HT-29 (cell line): ENCODE measurements at places on chromosomes 6 and 20. TPM values are rescaled to one million over a fixed set of nuclear protein-coding genes. Genes with fewer than 3 reads are reported as not detected.

DNA sequence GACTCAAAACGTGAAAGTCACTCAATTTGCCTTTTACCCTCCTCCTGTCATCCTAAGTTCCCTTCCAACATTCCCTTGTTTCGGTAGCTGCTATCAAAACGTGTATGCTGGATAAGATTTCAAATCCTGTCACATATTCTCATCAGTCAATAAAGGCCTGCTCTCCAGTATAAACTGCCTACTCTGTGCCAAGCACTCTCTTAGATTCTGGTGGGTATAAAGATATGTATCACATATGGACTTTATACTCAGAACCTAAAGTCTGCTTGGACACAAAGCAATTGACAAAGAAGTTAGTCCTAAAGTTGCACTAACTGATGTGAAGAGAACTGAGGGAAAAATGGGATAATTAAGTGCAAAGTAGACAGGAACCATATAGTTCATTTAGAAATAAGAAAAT, 476.6 kb upstream of the MARCKS start:
- no peak for DNase-seq

GRCh38 chr6:15292721-15293302, 46.9 kb downstream of the JARID2 start:
- no peak for DNase-seq

Gene PRL
- total RNA-seq: not detected in 2 replicates

GRCh38 chr20:58267389-58268215, 39.1 kb upstream of the ANKRD60 start:
- DNase-seq: no peak

GRCh38 chr20:1872459-1873097, 22.6 kb upstream of the SIRPA start:
- DNase-seq: no peak

Gene MOXD1
- total RNA-seq: not detected in 2 replicates

GRCh38 chr20:20340443-20340842, 27.5 kb upstream of the INSM1 start:
- no peak for DNase-seq

DNA sequence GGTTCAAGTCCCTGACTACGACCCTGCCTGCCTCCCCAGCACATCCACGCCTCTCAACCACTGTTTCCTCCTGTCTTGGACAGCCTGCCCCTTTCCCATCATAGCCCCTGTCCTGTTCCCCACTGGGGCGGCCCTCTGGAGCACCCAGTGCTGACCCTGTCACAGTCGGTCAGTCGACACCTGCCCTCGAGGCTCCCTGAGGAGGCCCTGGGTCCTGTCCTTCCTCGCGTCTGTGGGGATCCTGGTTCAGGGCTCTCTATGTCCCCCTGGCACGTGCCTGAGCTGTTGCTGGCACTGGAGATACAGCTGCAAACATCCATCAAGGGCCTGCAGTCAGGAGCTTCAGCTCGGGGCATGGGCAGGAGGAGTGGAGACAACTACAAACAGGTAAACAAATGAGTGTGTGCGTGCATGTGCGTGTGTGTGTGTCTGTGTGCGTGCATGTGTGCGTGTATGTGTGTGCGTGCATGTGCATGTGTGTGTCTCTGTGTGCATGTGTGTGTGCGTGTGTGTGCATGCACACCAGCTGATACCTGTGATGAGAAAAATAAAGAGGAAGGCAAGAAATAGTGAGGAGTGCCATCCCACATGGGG, 132.8 kb downstream of the PHACTR3 start:
- DNase-seq: no peak

GRCh38 chr6:55100686-55101085, 73.6 kb upstream of the HCRTR2 start:
- DNase-seq: no peak

GRCh38 chr6:157841211-157841840, 18.3 kb downstream of the SNX9 start:
- peak; percentile 55 for DNase-seq

GRCh38 chr20:4012589-4012988, 2.8 kb downstream of the RNF24 start:
- DNase-seq: no peak

DNA sequence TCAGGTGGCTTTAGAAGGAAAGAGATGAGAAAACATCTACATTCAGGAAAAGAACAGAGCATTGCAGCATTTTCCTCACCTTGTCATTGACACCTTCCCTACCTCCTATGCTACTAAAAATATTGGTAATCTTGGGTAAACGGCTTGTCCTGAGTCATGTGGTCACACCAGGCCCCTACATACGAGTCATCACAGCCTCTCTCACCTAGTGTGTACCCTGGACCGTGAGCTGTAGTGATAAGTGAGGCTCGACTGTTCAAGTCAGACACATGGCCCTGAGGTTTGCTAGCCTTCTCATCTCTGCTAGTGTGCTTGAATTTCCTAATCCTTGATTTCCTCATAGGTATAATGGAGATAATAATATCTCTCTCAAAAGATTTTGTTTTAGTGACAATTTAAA, 29.6 kb upstream of the TMEM244 start:
- no peak for DNase-seq

DNA sequence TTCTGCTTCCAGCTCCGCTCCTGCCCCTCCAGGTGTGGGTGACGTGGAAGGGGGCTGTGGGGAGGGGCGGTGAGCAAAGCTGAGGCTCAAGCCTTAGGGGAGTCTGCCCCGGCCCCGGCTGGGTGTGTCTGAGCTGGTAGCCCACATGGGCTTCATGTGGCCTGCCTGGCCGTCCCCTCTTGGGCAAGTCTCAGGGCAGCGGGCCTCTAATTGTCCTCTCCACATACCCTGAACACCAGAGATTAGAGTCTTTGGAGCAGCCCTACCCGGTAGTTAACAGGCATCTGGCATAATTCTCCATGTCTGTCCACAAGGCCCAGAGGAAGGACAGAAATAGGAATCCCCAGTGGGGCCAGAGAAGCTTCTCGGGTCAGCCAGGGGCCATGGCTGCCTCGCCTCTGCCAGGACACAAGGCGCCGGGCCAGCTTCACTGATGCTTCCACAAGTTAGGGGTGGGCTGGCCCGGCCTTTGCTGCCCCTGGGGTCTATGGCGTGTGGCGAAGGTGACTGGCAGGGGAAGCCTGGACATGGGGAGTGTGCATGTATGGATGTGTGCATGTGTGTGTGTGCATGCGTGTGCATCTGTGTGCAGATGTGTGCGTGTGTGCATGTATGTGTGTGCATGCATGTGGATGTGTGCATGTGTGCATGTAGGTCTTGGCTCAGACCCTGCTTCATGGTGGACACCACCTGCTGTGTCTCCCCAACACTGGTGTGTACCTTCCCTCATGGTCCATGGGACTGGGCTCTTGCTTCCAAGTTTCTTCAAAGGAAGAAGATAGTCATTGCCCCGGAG, 24.0 kb downstream of the FRMD1 start:
- no peak for DNase-seq

Gene SLC17A1
- not detected in 2 replicates for total RNA-seq

DNA sequence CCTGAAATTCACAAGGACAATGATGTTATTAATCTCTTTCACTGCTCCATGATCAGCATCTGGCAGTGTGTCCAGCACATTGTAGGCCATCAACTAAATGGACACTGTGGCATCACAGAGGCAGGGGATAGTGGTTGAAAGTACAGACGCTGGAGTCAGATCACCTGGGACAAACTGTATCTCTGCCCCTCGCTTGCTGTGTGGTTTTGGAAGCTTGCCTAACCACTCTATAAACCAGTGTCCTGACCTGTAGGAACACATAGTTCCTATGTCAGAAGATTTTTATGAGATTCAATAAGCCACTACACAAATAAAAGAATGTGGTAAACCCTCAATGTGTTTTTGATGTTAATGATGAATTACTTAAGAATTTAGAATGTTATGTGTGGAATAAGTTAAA, 219.3 kb upstream of the RNF217 start:
- DNase-seq: no peak

DNA sequence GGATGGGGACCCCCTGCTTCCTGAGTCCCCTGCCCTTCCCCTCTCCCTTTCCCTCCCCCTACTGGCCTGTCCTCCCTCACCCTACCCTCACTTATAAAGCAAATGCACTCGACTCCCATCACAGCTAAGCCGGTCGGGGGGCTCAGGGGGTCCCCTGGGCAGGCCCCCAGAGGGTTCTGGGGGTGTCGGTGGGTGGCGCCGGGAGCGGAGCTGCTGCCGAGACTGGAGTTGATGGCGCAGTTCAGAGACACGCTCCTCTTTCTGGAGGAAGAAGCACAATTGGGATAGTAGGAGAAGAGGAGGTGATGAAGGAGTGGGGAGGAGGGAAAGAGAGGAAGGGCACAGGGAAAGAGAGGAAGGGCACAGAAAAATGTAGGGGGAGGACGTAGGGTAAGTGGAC, 18.5 kb downstream of the OR2H2 start:
- DNase-seq: no peak

Gene GJA10
- not detected in 2 replicates for total RNA-seq

DNA sequence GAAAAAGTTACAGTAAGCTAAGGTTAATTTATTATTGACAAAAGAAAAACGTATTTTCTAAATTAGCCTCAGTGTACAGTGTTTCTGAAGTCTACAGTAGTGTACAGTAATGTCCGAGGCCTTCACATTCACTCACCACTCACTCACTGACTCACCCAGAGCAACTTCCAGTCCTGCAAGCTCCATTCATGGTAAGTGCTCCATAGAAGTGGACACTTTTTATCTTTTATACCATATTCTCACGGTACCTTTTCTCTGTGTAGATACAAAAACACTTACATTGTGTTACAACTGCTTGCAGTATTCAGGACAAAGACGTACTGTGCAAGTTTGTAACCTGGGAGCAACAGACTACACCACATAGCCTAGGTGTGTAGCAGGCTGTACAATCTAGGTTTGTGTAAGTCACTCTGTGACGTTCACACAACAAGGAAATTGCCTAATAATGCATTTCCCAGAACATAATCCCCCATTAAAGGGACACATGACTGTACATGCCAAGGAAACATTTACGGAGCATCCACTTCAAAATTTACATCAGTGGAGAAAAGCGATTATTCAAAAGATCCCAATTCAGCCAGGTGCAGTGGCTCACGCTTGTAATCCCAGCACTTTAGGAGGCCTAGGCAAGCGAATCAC, 133.4 kb downstream of the BANF2 start:
- DNase-seq: no peak

DNA sequence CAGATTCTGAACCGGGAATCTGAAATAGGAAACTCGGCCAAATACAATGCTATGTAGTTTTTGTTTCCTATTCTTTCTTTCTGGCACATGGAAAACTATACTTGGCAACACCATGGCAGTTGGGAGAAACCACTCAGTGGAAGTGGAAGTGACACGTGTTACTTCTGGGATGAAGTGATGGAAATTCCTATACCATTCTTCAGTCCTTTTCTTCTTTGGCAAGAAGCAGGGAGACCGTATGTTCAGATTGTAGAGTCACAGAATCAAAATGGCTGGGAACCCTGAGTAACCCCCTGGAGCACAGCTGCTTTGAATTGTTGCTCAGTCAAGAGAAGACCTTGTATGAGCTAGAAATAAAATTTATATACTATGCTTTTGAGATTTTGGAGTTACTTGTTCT, 18.8 kb upstream of the TINAG start:
- DNase-seq: no peak

DNA sequence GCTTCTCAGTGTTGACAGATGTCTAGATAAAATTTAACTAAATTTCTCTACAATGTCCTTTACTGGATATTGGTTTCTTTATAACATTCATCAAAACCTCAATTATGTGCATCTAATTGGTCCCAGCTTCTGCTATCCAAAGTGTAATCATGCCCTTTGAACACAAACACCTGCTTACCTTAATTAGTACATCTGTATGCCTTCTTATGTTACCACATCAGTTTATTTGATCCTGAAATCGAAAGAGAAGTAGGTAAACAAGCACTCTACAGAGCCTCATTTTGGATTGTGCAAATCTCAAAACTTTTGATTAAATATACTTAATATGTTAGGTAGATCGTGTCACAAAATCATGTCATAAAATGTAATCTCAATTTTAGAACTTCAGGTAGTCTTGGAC, 36.5 kb downstream of the TAB2 start:
- DNase-seq: no peak

- DNase-seq: no peak
These were observed 146.8 kb upstream of the UST start for GRCh38 chr6:148599967-148600426.

DNA sequence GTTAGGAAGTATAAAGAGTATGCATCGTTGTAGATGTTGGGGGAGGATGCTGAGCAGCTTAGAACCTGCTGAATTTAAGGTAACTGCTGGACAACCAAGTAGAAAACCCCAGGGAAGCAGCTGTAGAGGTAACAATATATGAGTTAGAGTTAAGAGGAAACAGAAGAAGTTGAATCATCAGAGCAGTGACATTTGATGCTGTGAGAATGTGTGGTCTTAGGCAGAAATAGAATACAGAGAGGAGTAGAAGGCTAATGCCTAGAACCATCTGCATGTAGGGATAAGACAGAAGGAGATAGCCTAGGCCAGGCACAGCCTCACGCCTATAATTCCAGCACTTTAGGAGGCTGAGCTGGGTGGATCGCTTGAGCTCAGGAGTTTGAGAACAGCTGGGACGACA, 22.6 kb upstream of the DYNLRB1 start:
- DNase-seq: no peak

Gene MMP24OS
- 31.6 and 40.1 TPM in 2 replicates for total RNA-seq

Gene CST4
- 0.25 TPM in 1 of 2 replicates, not detected in the other for total RNA-seq

- DNase-seq: no peak
These were observed 63.0 kb downstream of the FAM229B start for GRCh38 chr6:112150363-112150762.

GRCh38 chr6:48747040-48747439, 636.0 kb upstream of the PTCHD4 start:
- no peak for DNase-seq

DNA sequence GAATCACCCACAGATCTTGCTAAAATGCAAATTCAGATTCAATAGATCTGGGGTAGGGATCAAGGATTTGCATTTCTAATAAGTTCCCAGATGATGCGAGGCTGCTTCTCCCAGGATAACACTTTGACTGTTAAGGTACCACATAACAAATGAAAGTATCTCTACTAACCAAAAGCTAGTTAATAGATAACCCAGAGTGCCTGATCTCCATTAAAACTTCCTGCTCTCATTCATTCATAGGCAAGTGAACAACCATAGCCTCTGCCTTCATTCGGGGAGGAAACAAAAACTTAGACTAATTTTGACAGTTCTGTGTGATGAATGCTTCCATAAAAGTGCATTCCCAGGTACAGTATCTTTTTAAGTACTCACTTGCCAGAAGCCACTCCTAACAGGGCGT, 265.6 kb upstream of the BTBD3 start:
- DNase-seq: no peak

DNA sequence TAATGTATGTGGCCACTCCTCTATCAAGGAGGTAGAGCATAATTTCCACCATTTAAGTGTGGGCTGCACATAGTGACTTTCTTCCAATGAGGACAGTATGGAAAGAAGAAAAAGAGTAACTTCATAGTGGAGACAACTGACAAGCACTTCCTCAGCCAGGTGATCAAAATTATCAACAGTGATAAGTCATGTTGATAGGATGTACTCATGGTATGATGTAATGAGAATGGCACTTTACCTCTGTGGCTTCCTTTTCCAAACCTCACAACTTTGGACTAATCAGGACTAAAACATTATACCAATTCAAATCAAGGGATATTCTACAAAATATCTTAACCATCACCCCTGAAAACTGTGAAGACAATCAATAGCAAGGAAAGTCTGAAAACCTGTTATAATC, 302.3 kb upstream of the CITED2 start:
- DNase-seq: no peak

- DNase-seq: no peak
These were observed 10.1 kb downstream of the JARID2 start for GRCh38 chr6:15255909-15256395.

- DNase-seq: no peak
These were observed 29.7 kb downstream of the ZNF831 start for GRCh38 chr20:59193325-59193724.

GRCh38 chr6:28769626-28770402, 154.0 kb downstream of the TRIM27 start:
- peak; percentile 57 for DNase-seq
